ENCODE measurements at places on chromosomes 7 and 10.

DNA sequence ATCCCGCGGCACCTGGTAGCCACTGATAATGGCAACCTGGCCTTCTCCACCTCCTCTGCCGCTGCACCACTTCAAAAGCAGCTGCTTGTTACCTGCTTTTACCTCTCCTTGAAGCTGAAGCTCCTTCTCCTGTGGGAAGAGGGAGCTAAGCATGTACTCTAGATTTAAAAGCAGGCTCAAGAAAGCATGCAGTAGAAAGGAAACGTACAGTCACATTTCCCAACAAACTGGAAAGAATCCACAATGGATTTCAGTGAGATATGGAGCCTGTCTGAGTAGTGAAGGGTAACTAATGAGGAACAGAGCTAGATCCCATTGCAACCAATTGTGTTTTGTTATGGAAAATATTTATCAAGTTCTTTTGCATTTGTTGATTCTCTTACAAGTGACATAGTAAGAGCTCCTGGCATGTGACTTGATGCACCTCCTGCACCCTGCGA is 457.4 kb upstream of the GALNT17 start:
- DNase-seq: no peak

DNA sequence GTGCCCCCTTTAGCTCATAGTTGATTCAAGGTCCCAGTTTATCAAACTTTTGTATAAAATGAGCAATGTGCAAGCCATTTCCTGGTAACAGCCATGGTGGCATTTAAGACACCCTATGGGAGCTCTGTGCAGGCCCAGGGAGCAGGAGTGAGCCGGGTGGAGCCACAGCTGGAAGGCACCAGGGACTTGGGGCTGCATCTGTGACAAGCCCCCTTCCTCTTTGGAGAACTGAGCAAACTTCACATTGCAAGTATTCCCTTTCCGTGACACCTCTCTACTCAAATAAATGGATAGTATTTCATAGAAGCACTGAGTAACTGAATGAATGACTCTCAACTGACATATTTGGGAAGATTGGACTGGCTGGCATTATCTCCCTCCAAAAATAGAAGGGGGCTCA is 558.7 kb upstream of the FOXK1 start:
- DNase-seq: no peak

- DNase-seq: no peak
Observed at GRCh38 chr7:75679060-75679459, 59.7 kb downstream of the HIP1 start.

GRCh38 chr10:14605231-14605925 is 169.3 kb downstream of the FAM107B start:
- no peak for DNase-seq

GRCh38 chr10:51204066-51204465 is 129.8 kb downstream of the PRKG1 start:
- no peak for DNase-seq

GRCh38 chr10:12416344-12417050 is 67.2 kb downstream of the CAMK1D start:
- DNase-seq: no peak

DNA sequence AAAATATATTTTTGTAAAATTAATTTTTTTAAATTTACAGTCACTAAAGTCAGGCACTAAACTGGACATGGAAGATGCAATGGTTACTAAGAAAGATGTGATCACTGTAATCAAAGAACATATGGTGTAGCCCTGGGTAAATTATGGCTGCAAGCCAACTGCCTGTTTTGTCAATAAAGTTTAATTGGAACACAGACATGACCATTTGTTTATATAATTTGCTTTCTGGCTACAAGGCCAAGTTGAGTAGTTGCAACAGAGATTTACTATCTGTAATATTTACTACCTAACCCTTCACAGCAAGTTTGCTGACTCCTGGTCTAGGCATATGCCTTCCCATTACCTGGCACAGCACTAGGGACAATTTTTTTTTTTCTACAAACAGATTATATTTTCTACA is 448.9 kb downstream of the ADRA2A start:
- no peak for DNase-seq

GRCh38 chr7:150982351-150982750 is 4.2 kb upstream of the KCNH2 start:
- no peak for DNase-seq

DNA sequence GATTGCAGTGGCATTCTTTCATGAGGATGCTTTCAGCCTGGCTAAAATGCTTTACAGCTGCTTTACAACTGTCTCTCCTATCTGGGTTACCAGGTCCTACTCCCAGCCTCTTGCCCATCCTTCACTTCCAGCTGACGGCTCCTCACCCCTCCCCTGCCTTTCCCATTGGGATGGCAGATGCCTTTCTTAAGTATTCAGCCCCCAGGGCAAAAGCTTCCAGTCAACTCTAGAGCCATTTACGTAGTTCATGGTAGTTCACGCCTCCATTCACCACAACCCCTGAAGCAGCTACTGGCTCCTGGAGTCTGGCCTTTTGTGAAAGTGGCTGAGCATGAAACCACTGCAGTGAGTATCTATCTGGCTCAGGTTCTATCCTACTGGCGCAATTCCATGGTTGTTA is 17.2 kb upstream of the BMPER start:
- DNase-seq: no peak

- peak; percentile 42 for DNase-seq
Observed at GRCh38 chr10:97025613-97026242, 160.0 kb downstream of the SLIT1 start.

GRCh38 chr7:75654855-75655254 is 83.9 kb downstream of the HIP1 start:
- no peak for DNase-seq

- no peak for DNase-seq
Observed at GRCh38 chr7:26136831-26137230, 15.2 kb upstream of the NFE2L3 start.

DNA sequence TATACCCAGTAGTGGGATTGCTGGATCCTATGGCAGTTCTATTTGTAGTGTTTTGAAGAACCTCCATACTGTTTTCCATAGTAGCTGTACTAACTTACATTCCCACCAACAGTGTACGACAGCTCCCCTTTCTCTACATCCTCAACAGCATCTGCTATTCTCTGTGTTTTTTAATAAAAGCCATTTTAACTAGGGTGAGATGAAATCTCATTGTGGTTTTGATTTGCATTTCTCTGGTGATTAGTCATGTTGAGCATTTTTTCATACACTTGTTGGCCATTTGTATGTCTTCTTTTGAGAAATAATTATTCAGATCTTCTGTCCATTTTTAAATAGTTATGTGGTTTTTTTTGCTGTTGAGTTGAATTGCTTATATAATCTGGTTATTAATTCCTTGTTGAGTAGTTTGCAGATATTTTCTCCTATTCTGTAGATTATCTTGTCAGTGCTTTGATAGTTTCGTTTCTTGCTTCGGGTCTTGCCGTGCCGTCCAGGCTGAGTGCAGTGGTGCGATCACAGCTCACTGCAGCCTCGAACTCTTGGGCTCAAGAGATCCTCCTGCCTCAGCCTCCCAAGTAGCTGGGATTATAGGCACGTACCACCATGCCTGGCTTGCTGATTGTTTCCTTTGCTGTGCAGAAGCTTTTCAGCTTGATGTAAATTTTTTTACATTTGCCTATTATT is 12.0 kb downstream of the MTG1 start:
- no peak for DNase-seq

- no peak for DNase-seq
Observed at GRCh38 chr10:105259201-105259600, 618.1 kb downstream of the SORCS3 start.

GRCh38 chr10:96719850-96720421 is 378 bp downstream of the PIK3AP1 start:
- peak; percentile 29 for DNase-seq

DNA sequence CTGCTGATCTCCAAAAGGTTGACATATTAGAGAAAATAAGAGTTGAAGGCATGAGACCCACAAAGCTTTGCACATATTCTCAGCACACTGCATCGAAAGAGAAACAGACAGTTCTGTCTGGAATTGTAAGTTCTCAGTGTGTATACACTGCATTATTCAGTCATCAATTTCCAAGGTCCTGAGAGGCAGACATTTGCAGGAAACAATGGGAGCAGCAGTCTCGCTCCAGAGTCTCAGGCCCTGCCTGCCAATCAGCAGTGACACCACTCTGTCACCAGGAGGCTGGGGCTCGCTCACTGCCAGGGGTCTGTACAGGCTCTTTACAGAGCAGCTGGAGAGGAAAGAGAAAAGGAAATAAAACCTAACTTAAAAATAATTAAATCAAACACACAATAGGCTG is 36.3 kb downstream of the JAZF1 start:
- no peak for DNase-seq

DNA sequence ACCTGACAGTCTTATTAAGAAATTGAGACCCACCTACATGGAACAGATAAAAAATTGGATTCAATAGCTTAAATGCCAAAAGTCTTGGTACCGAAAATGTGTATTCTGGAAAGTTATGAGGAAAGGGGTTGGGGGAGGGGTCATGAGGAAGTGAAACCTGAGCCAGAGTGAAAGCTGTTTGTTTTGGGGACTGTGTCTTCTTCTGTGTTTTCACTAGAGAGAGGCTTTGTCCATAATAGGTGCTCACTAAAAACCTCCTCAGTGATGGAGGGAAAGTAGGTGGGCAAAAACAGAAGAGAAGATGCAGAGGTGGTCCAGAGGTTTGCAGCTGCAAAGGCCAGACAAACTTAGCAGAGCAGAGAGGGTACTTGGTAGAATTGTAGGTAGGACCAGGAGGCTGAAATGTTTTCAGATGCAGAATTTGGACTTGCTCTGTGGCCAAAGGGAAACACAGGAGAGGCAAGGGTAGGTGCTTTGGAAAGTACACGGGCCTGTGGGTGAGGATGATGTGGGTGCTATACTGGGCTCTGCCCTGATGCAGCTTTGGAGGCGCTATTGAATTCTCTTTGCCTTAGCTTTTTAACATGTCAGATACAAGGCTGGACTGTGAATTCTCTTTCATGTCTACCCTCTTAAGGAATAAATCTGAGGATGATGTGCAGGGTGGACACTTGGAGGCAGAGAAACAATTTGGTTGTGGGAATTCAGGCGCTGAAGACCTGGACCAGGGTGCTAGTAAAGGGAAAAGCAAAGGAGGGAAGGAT is 254.6 kb downstream of the PTEN start:
- DNase-seq: no peak

- no peak for DNase-seq
Observed at GRCh38 chr7:28811008-28811407, 147.1 kb downstream of the TRIL start.

DNA sequence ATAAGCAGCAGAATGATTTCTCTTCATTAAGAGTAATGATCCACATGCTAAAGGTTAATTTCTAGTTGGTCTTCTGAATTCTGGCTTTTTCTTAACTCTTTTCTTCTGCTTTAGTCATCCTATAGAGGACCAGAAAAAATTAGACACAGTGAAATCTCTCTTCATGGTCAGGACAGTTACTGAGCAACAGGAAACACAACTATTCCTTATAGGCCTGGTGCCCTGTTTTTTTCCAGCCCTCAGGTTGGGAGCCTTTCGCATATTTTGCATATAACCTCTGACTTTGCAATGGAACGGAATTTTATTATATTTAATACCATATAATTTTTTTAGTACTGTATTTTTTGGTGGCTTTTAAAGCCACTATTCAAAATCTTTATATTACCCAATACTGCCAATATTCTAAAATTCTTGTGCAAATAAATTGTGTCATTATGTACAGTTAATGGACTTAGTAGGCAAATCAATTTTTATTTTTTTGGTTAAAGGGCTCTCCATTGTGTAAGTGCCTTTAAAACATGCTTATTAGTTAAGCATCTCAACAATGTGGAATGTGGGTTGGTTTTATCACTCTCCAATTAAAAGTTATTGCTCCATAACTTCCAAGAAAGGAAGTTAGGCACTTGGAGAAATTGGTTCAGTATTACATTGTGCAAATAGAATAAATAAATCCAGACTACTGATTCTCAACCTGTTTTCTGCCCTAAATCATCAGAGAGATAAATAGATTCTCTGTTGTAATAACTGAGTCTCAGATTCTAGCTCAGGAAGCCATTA is 22.5 kb downstream of the ARL4A start:
- DNase-seq: no peak

- DNase-seq: no peak
Observed at GRCh38 chr10:62907470-62908212, 91.5 kb upstream of the EGR2 start.

- DNase-seq: no peak
Observed at GRCh38 chr7:80724249-80724871, 85.9 kb downstream of the CD36 start.

DNA sequence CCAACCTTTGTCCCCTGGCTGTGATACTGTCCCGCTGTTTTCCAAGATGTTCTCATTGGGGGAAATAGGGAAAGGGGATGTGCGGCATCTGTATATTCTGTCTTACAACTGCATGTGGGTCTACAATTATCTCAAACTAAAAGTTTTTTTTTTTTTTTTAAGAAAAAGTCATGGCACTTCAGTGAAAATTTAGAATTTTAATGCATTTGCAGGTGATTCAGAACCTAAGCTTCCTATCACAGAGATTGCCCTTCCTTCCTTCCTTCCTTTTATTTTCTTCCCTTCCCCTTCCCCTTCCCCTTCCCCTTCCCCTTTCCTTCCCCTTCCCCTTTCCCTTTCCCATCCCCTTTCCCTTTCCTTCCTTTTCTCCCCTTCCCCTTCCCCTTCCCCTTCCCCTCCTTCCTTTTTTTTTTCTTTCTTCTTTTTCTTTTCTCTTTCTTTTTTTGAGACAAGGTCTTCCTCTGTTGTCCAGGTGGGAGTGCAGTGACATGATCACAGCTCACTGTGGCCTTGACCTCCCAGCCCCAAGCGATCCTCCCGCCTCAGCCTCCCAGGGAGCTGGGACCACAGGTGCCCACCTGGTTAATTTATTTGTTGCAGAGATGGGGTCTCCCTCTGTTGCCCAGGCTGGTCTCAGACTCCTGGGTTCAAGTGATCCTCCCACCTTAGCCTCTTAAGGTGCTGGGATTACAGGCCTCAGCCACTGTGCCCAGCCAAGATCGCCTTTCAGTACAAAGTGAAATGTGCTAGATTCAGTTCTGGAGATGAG is 32.0 kb downstream of the JAKMIP3 start:
- no peak for DNase-seq

DNA sequence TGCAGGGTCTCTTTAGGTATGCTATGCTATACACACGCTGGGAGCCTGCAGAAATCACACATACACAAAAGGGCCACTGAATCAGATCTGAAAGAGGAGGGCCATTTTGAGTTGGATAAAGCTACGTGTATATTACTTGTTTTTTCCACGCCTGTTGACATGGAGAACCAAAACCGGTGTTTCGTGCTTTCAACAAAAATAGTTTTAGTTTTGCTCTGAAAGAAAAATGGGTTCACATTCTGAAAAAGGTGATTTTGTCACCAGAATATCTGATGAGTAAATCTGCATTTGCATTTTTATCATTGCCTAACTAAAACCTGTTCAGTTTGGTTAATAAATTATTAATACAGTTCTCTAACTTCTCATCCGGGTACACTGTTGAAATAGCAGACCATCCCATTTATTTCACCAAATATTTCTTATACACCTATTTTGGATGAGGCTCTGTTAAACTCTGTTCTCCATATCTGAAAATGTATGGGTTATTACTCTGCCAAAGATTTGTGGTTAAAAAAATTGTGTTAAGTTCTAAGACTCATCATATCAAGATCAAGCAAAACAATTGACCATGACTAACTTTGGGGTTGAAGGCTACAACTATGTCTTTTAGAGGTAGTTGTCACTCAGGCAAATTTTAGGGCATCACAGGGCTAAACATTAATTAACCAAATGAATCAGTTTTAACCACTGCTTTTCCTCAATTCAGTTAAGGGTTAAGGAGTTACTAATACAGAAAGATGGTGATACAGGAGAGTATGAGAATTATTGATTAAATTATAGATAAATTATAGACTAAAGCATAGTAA is 101.2 kb upstream of the RPA3 start:
- no peak for DNase-seq

Measured in stimulated activated CD4-positive, alpha-beta T cell treated with anti-CD3 and anti-CD28 coated beads, Interleukin-1b, Interleukin-23, amount 100 ng/mL, for 4 hours (primary cell).